ENCODE measurements at places on chromosomes 6 and 20. TPM values are rescaled to one million over a fixed set of nuclear protein-coding genes. Genes with fewer than 3 reads are reported as not detected.
A peak's percentile ranks its signal among the peaks of the same experiment; 100 is the strongest.

DNA sequence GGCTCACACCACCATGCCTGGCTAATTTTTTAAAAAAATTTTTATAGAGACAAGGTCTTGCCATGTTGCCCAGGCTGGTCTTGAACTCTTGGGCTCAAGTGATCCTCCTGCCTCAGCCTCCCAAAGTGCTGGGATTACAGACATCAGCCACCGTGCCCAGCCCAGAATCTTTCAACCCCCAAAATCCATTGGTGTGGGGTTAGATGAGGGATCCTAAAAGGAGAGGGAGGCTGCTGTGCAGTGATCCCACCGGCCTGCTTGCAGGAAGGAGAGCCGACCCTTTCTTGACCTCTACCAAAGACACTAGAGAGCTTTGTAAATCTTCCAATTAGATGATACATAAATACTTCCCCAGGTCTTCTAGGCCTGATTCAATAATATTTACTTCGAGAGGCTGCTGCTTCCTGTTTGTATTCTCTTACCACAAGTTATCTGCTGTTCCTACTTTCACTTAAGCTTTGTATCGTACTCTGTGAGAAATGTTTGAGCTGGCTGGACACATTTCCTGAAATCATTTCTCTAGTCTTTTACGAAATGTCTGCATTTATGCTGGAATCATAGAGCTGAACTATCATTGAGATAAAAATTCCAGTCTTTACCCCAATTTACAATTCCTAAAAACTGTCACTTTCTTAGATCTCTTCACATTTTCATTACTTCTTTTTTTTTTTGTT lies 49.3 kb upstream of the IER3 start:
- no peak for DNase-seq

The DZANK1 gene
- total RNA-seq = 2.4 TPM

The OTOR gene
- not detected for total RNA-seq

The TRIM10 gene
- 3.9 TPM for total RNA-seq

DNA sequence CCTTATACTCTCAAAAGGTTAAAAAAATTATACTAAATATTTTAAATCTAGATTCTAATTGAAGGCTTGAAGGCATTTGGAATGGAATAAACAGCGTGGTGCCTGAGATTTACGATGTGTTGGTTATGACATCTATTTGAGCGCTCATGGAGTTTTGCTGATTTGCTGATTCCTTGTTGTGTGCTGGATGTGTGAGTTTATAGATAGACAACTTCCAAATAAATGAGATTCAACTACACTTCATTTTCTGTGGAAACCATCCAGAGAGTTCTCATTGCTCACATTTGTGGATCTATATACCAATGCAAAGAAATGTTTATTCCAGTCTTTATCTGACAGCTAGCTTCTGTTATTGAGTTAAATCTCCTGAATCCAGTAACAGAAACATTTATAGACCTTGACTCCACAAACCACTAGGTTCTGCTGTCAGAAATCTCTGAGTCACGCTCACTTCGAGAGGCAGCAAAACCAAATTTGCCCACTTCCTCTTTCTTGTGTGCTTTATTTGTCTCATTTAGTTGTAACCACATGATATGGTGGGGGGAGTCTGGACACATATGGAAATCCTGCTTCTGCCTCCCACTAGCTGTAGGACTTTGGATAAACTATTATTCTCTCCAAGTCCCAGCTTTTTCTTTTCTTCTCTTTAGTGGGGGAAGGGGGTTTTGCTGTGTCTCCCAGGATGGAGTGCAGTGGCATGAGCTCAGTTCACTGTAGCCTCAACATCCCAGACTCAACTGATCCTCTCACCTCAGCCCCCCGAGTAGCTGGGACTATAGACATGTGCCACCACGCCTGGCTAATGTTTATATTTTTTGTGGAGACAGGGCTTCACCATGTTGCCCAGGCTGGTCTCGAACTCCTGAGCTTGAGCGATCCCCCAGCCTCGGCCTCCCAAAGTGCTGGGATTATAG lies 54.5 kb downstream of the IPCEF1 start:
- DNase-seq = no peak

DNA sequence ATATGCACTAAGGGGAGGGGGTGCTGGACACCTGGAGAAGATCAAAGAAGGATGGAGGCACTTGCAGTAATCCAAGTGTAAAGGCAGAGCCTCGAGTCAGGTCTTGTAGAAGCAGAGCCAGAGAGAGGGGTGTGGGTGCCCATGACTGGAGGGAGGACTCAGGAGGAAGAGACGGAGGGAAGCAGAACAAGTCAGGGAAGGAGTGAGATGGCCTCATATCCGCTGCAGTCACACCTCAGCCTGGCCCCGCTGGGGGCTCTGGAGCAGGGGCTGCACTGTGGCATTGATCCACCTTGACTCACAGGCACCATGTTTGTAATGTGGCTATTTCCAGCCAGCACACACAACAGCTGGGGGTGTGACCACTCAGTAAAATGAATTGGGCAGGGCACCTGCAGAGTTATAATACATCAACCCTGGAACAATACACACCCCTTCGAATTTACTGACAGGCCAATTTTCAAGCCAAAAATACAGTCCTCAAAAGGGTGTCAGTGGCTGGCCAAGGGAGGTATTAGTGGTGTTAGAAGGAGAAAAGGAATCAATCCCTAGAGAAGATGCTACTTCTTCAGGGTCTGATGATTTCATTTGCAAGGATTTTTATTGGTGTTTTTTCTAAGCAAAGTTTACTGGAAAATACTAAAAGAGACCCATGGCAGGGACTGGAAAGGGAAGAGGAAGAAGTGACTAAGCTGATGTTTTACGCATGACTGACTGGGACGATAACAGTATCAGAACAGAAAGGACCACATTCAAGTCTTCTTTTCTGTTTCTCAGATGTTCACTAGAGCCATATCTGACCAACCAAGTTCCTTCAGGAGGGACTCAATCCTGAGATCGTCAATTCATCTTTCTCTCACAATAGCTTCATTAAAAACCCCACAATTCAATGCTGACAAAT lies 18.9 kb upstream of the NXT1 start:
- DNase-seq = no peak

DNA sequence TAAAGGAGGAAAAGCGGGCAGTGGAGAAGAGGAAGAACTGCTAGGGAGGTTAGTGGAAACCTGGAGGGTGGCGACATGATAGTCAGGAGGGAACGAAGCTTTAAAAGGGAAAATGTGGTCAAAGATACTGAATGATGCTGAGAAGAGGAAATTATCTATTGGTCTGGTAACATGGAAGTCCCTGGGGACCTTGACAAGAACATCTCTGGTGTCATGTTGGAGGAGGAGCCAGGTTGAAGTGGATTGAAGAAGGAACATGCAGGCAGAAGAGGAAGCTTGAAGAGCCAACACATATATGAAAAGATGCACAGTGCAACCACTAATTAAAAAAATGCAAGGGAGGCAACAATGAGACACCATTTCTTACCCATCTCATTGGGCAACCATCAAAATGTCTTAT lies 251.9 kb upstream of the RNF24 start:
- no peak for DNase-seq

DNA sequence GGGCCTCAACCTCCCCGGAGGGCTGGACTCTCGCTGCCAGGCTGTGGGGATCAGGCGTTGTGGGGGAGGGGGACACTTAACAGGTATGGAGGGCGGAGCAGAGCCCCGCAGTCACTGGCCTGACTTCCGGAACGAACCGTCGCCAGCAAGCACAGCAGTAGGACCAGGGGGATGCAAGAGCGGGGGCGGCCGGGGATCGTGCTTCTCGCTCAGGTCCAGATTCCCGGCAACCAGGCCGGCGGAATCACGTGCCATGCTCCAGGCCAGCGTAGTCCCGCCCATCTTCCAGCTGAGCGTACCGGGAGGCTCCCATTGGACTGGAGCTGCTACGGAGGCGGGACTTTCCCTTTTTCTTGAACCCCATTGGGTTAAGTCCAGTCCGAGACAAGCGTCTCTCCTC lies 10.0 kb upstream of the POU5F1 start:
- peak; percentile 73 for DNase-seq

The GLP1R gene
- 0.14 TPM for total RNA-seq

The ABHD16B gene
- total RNA-seq = not detected

DNA sequence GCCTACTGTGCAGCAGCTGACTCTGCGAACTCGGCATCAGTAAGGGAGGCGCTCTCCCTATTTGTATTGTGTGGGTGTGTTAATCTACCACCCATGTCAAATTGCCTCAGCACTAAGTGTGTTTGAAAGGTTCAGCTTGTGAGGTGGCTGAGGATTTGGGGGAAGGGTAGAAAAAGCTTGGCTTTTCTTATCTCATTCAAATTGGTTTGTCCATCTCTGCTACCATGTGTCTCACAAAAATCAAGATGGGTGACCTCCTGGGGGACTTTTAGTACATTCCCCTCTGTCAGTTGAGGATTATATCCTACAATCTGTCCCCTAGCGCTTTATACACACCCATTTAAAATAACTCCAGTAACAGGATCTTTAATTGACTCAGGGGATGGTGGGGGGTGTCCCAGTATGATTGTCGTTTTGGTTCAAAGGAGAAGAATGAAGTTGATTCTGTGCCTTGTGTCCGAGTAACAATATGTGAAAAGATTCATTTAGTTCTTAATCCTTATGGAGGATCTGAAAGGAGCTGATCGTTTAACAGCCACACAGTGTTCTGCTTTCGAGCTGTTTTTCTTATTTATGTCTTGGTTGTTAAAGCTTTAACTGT lies 609.6 kb downstream of the PKHD1 start:
- no peak for DNase-seq

The ORC3 gene
- 17.3 TPM for total RNA-seq

GRCh38 chr6:11654876-11655275 lies 117.3 kb downstream of the TMEM170B start:
- no peak for DNase-seq

GRCh38 chr6:148448369-148449012 lies 105.9 kb downstream of the SASH1 start:
- DNase-seq = no peak

The HTR1E gene
- total RNA-seq = not detected
